ENCODE measurements at places on chromosomes 2 and 18.

- no peak for DNase-seq
Measured at GRCh38 chr18:80105369-80106167, 3.5 kb upstream of the ADNP2 start.

- DNase-seq, result no peak
Measured at GRCh38 chr2:17318013-17318412, 200.2 kb downstream of the RAD51AP2 start.

DNA sequence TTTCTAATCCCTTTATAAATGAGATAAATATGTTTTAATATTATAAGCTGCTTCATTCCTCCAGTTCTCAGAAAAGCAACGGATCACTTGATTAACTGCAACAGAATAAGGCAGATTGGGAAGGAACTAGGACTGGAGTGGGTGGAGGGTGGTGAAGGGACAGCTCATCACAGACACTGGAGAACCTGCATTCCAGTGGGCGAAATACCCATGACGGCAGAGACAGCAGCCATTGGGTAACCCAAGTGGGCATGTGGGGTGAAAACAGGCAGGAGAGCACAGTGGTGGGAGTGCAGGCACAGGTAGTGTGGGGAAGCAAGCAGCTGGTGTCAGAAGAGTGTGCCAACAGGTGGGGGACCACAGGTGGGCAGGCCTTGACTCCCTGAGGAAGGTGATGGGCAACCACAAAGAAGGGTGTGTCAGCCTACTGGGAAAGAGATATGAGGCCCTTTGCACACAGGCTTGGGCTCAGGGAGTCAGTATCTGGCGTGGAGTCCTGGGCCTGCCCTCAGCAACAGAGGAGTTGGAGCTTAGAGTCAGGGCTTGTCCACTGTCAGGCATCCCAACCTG lies 27.2 kb downstream of the DPYSL5 start:
- no peak for DNase-seq

DNA sequence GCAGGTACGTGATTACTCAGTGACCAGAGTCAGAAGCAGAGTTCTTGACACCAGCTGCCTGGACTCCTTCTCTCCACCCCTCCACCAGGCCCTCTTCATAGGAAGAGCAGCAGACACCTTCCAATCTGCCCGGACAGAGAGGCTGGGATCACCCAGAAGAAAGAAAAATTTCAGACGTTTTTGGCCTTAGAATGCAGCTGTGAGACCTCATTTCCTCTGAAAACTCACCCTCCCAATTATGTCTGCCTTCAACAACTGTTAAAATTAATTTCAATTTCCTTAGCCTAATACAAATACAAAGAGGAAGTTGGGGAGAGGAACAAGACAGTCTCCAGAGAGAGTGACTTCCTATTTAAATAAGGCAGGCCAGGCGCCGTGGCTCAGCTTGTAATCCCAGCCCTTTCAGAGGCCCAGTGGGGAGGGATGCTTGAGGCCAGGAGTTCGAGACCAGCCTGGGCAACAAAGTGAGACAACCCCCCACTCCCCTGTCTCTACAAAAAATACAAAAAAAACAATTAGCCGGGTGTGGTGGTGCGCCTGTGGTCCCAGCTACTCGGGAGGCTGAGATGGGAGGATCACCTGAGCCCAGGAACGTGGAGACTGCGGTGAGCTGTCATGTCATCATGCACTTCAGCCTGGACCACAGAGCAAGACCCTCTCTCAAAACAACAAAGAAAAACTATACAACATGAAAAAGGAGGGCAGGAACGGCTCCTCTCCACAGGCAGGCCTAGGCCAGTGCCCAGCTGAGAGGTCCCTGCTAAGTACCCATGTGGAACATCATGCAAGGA lies 1.6 kb downstream of the SLC66A2 start:
- DNase-seq, result no peak

DNA sequence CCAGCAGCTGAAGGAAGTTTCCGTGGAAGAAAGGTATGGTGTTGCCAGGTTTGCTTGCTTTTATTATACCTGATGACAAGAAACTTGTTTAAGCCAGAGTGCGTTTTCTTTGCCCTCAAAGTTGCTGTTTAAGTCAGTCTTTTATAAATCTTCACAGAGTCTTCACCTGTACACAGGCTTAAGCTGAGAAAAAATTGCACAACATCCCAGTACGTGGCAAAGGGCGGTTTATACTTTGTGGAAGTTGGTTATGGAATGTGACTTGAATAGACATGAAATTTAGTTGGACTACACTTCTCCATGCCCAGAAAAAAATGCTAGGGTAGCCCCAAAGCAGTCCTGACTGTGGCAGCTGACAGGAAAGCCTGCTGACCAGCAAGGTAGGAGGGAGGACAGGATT lies 121.5 kb downstream of the RTN4 start:
- no peak for DNase-seq

DNA sequence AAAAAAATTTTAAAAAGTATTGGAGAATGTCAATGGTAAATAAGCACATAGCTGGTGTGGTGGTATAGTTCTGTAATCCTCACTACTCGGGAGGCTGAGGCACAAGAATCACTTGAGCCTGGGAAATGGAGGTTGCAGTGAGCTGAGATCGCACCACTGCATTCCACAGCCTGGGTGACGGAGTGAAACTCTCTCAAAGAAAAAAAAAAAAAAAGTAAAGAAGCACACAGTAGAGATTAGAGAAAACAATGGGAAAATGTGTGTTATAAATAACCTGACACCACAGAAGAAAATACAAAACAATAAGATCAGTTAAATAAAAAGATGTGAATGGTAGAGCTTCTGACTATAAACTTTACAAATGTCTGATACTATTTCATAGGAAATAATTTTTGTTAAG lies 163.7 kb upstream of the WDSUB1 start:
- no peak for DNase-seq

DNA sequence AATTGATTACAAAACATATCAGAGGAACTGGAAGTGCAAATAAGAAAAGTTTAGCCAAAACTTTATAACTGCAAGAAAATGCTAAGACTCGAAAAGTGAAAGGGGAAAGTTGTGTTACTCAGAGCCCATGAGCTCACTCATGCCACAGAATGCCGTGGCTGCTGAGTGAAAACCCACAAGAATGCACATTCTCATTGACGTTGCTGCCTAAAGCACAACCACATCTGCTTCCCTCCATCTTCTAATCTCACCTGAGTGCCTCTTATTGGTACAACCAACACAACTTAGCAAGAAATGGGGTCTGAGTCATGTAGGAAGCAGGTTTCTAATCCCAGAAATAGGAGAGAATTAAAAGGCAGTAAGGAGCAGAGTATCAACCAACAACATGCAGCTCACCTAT lies 259.7 kb downstream of the LNPK start:
- DNase-seq, result no peak

DNA sequence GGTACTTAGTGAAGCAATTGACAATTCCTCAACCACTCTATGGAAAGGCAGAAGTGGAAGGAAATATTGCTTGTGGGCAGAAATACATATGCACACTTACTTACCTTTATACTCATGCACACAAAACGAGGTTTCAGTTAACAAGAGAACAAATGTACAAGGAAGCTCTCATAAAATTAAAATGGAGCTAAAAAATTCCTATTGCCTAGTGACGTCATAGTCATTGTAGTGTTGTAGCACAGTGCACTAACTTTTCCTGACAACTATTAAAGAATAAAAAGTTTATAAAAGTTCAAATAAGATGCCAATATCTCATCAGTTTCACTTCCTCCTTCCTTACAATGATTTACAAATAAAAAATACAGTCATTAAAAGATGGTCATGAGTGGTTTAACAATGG lies 1161.9 kb upstream of the NRXN1 start:
- DNase-seq, result no peak

DNA sequence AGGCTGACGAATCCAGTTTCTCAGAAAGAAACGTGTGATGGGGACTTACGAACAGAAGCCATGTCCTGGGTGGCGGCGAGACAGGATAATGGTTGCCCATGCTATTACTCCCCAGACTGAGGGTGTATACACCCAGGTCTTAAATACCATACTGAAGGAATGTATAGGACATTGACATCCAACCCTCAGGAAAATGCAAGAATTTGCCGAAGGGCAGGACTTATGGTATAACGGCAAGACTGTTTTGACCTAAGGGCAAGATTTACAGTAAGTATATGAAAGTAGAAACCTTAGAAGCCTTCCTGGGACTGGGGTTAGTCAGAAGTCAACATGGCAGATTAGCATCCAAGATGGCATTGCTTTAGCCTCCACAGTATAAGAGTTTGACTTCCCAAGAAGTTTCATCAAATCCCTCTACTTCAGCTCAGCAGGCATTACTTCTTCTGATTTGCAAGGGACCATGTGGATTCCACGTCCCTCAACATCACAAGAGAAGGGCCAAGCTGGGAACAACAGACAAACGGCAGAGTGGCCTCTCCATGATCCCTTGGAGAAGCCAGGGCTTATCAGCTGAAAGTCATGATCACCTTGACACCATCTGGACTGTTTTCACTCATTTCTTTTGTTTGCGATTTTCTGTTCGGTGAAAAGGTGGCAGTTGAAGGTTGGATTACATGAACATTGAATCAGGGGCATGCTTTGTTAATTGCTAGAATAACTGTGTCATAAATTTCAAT lies 21.1 kb downstream of the ST3GAL5 start:
- no peak for DNase-seq

DNA sequence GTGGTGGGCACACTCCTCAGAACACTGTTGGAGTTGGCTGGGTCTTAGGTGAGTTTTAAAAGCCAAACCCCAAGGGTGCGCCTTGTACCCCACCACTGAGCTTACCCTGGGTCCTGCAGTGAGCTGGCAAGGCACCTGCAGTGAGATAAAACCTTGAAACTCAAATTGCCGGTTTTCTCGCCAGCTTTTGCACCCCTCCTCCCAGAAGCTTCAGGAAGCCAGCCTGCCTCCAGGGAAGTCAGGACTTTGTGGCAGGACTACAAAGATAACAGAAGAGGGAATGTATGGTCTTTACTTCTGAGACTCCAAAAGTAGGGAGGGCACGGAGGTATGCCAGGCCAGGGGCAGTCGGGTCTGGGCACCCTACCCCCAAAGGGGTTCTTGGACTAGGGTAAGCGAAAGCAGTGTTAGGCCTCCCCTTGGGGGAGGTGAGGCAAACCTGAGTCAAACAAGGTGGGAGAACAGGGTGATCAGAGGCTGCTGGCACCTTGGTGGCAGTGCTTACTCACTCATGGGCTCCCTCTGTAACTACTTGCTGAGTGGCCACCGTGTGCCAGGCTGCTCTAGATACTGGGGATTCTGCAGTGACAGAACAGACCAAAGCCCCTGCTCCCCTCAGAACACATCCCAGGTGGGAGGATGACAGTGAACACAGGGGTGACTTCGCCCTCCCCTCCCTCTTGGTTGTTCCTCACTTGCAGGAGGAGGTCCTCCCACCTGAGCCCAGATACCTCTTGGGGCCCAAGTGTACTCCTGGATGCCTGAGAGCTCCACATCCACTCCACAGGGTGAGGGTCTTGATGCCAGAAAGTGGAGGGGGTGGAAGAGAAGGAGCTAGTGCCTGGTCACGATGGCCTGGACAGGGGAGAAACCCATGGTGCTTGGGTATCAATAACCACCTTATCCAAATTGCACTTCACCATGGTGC lies 69.3 kb upstream of the RGPD5 start:
- DNase-seq, result no peak

DNA sequence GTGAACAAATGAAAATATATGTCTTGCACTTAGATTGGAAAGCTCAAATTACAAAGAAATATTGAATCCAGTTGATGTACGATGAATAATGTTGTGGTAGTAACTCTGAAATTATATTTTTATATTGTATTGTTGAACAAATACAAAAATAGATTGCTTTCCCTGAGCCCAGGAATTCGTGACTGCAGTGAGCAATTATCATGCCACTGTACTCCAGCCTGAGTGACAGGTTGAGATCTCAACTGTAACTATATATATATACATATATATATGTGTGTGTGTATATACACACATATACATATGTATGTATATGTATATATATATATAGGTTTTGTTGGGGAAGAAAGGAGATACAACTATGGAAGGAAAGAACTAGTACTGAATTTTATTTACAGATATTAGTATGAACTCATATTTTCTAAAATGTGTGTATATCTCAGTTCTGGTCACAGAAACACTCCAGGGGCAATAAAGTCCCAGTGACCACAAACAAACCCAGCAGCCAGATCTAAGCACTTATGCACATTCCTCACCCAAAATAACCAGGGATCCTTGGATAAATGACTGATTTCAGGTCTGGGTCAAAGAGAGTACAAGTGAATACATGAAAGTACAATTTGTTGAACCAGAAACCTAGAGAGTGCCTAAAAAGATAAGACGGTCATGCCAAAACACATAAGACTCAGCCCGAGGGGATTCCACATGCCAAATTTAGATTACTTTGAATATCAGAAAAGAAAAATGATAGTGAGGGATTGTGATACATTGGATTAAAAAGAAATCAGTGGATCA lies 146.3 kb downstream of the TMX3 start:
- DNase-seq, result no peak

DNA sequence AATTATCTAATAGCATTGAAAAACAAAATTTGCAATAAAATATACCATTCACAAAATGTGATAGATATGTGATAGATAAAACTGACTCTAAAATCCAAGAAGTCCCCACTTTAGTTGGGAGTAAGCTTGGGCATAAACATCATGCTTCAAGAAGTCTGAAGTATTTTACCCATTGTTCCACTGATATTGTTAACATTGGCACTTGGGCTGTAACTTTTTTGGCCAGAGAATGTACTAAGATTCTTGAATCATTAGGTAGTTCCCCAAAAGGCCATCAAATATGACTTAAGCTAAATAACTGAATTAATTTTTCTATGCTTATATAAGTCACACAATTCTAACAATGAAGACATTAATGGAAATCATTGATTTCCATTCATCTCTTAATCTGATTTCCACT lies 413.6 kb downstream of the CDH2 start:
- DNase-seq, result no peak

DNA sequence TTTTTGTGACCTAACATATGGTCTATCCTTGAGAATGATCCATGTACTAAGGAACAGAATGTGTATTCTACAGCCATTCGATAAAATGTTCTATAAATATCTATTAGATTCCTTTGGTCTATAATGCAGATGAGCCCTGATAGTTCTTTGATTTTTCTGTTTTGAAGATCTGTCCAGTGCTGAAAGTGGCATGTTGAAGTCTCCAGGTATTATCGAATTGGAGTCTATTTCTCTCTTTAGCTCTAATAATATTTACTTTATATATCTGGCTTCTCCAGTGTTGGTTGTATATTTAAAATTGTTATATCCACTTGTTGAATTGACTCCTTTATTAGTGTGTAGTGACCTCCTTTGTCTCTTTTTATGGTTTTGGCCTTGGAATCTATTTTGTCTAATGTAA lies 377.9 kb downstream of the ARL6IP6 start:
- no peak for DNase-seq

GRCh38 chr2:237437566-237437965 lies 23.6 kb upstream of the COL6A3 start:
- DNase-seq, result no peak

- no peak for DNase-seq
Measured at GRCh38 chr2:182043861-182044260, 58.2 kb downstream of the PPP1R1C start.

- DNase-seq, result no peak
Measured at GRCh38 chr18:13366962-13367892, 148.7 kb downstream of the LDLRAD4 start.
